ENCODE measurements at places on chromosomes 1 and 21.

DNA sequence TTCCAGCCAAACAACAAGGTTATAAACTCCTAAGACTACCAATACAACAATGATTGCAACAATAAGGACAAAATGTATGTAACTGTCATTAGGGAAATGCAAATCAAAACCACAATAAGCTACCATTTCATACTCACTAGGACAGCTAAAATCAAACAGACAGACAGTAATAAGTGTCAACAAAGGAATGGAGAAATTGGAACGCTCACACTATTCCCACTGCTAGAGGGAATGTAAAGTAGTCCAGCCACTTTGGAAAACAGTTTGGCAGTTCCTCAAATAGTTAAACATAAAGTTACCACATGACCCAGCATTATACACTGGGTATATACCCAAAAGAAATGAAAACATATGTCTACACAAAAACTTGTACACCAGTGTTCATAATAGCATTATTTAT is 9.3 kb downstream of the PRKAB2 start:
- no peak for DNase-seq

- no peak for DNase-seq
Observed at GRCh38 chr1:19360843-19361610, 48.9 kb downstream of the SLC66A1 start.

DNA sequence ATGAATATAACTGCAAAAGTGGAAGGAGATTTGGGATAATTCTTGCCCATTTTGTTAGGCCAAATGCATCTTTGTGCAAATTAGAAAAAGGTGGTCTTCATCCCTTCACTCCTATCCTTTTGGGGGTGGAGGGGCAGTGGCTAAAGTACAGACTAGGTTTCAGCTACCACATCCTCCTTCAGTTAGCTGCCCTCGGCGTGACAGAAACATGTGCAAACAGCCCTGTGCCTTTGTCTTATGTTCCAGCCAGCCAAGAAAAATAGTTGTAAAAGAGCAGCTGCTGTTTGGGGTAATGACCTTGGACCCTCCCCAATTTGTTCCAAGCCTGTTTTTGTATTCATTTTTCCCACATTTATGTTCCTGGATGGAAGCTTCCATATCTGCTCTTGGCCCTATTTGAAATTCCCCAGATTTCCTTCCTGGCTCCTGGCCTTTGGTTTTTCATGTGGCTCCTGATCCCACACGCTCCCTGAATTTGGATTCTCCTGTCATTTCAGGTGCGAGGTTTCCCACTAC is 8.3 kb upstream of the LGALS8 start:
- DNase-seq, result no peak

GRCh38 chr21:26123012-26123411 is 47.6 kb downstream of the APP start:
- DNase-seq, result no peak

GRCh38 chr1:96365076-96365475 is 356.5 kb upstream of the PTBP2 start:
- peak; percentile 17 for DNase-seq

GRCh38 chr21:46381541-46381940 is 57.6 kb downstream of the PCNT start:
- DNase-seq, result no peak

DNA sequence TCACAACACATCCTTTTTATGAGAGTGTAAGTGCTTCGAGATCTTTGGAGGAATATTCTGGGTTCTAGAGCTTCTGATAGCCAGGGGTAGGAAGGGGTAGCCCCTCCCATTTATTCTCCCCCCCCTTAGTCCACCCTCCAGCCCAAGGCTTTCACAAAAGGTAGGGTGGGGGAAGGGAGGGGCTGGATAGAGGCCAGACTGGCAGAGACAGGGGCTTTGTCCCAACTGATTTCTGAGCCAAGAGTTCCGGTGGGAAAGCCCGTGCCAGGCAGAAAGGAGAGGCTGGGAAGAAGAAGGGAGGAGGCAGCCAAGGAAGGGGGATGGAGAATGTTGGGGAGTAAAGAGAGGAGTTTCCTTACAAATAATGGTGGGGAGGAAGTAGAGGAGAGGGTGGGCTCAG is 3.1 kb downstream of the BCAN start:
- no peak for DNase-seq

DNA sequence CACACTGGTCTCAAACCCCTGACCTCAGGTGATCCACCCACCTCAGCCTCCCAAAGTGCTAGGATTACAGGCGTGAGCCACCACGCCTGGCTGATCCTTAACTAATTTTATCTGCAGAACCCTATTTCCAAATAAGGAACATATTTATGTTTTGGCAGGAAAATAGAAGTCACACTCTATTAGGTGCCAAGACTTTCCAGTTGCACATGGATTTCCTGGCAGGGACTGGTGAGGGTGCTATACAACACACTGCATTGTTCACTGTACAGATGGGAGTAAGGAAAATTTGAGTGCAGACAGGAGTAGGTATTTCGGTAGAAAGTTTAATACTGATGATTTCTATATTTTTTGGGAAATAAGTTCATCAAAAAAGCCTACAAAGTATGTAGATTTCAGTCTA is 605.3 kb upstream of the B3GALT2 start:
- DNase-seq, result no peak

GRCh38 chr1:116133696-116134475 is 22.7 kb downstream of the MAB21L3 start:
- DNase-seq, result no peak

DNA sequence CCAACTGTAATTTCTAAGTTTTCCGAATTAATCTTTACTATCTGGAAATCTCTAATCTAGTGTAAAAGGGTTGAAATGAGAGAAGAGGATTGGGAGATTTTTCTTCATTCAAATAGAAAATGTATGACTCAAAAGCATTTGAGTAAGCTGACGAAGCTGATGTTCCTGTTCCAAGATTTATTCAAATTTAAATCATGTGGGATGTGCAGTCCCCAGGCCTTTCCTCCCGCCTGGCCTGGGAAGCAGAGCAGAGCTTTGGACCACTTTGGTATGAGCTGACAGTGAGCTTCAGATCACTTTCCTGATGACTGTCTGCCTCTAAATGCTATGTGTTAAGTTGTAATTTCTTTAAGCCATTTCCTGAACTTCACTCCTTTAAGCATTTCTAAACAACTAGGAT is 192.0 kb downstream of the DHRS3 start:
- DNase-seq, result no peak

- DNase-seq, result no peak
Observed at GRCh38 chr1:27318596-27318995, 3.4 kb upstream of the TMEM222 start.

GRCh38 chr21:26842974-26843932 is 2.0 kb downstream of the ADAMTS1 start:
- DNase-seq, result peak; percentile 91

GRCh38 chr1:164608651-164609057 is 49.7 kb downstream of the PBX1 start:
- DNase-seq, result no peak

DNA sequence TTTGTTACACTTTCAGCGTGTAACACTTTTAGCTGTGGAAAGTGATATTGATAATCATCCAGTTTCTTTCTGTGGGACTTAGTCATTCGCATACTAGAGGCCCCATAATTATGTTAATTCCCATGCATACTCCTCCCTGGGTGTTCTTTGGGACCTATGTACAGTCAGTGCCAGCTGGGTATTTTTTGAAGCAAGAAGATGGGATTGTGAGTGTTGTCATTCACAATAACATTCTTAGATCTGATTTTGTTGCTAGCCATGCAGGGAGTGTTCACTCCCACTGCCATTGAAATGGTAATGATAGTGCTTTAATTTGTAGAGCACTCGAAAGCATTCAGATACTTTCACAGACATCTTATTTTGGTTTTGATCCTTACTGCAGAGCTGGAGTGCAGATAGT is 11.6 kb downstream of the SARS1 start:
- no peak for DNase-seq

GRCh38 chr1:183780757-183781156 is 24.2 kb upstream of the RGL1 start:
- no peak for DNase-seq

DNA sequence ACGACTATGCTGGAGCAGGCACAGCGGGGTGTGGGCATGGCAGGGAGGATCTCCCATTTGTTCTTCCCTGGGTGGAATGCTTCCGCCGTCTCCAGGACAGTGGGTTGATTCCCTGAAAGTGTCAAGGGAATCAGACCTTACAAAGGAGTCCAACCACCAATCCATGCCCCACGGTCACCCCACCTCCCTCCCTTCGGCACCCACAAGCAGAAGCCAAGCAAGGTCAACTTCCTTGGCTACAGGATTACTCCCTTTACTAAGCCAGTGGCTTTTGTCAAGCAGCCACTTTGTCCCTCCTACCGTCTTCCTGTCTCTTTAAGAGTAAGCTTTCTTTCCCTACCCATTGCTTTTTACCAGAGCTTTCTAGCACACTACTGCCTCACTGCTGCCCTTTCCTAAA is 15.9 kb upstream of the NUAK2 start:
- no peak for DNase-seq

- no peak for DNase-seq
Observed at GRCh38 chr1:245448975-245449431, 294.2 kb downstream of the KIF26B start.

GRCh38 chr1:236524895-236525184 is 1.1 kb downstream of the LGALS8 start:
- DNase-seq, result no peak

- DNase-seq, result no peak
Observed at GRCh38 chr1:92587445-92587844, 100.7 kb upstream of the GFI1 start.

GRCh38 chr1:202286622-202287097 is 55.1 kb downstream of the UBE2T start:
- no peak for DNase-seq
